ENCODE measurements at places on chromosomes 7 and 10. TPM values are rescaled to one million over a fixed set of nuclear protein-coding genes. Genes with fewer than 3 reads are reported as not detected.

The AP3M1 gene
- 42.1 TPM for total RNA-seq

The NKX2-3 gene
- not detected for total RNA-seq

The CRYGN gene
- not detected for total RNA-seq

The PALS2 gene
- 21.8 TPM for total RNA-seq

The STAG3 gene
- 38.4 TPM for total RNA-seq

The LYZL2 gene
- total RNA-seq = not detected

The PPP1R17 gene
- not detected for total RNA-seq

The PPP1R3A gene
- not detected for total RNA-seq

The RELN gene
- total RNA-seq = not detected

The ANLN gene
- 64.8 TPM for total RNA-seq

The NUTM2A gene
- total RNA-seq = not detected

The CPVL gene
- not detected for total RNA-seq

The WDR86 gene
- not detected for total RNA-seq

The EBLN1 gene
- not detected for total RNA-seq

The NKX1-2 gene
- total RNA-seq = not detected

The C10orf62 gene
- total RNA-seq = not detected

The EVX1 gene
- total RNA-seq = not detected

Measured in activated naive CD4-positive, alpha-beta T cell treated with anti-CD3 and anti-CD28 coated beads for 36 hours (primary cell).